Pancreas (tissue), 10 donors: ENCODE measurements at places on chromosomes 16 and 17. TPM values are rescaled to one million over a fixed set of nuclear protein-coding genes. Genes with fewer than 3 reads are reported as not detected.

CES4A gene
- polyA plus RNA-seq: 43.1 TPM

ASGR1 gene
- polyA plus RNA-seq: 2.6 TPM

- DNase-seq: no peak
- H3K36me3 ChIP-seq: no peaks in the 10 kb centered on the region
- H3K4me1 ChIP-seq: no peaks in the 10 kb centered on the region
- H3K4me3 ChIP-seq: no peak overlapping the region
Measured at GRCh38 chr17:31458829-31459228, 67.4 kb downstream of the RAB11FIP4 start.

- H3K27ac ChIP-seq: no peak overlapping the region
- H3K36me3 ChIP-seq: no peaks in the 10 kb centered on the region
- H3K27me3 ChIP-seq: no peaks in the 10 kb centered on the region
- no peak for DNase-seq
- no peak overlapping the region for H3K4me3 ChIP-seq
Measured at GRCh38 chr17:72723711-72724110, 368.8 kb downstream of the SLC39A11 start.

DNA sequence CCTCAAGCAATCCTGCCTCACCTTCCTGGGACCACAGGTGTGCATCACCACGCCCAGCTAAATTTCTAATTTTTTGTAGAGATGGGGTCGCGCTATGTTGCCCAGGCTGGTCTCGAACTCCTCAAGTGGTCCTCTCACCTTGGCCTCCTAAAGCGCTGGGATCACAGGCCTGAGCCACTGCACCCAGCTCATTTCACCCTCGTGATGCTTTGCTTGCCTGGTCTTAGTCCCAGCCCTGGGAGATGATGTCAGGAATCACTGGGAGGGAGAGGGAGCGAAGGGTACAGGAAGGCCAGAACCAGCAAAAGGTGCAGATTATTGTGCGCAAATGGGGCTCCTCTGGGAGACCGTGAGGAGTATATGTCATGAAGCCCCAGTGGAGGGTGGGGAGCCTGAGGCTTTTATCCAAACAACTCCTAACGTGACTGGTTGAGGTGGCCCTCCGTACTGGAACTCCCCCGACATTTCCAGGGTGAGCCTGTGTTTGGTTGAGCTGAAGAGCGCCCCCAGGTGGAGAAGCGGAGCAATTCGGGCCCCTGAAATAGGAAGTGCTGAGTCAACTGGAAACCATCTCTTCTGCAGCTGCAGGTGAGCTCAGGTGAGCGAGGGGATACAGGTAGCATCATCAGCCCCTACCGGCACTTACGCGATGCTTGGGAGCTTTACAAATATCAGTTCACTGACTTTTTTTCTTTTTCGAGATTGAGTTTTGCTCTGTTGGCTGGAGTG, 41.2 kb upstream of the HAPSTR1 start:
- no peaks in the 10 kb centered on the region for H3K27me3 ChIP-seq
- no peak for DNase-seq
- no peaks in the 10 kb centered on the region for H3K4me1 ChIP-seq
- H3K4me3 ChIP-seq: no peak overlapping the region
